Type B pancreatic cell (in vitro differentiated cells): ENCODE measurements at places on chromosomes 2 and 18.

DNA sequence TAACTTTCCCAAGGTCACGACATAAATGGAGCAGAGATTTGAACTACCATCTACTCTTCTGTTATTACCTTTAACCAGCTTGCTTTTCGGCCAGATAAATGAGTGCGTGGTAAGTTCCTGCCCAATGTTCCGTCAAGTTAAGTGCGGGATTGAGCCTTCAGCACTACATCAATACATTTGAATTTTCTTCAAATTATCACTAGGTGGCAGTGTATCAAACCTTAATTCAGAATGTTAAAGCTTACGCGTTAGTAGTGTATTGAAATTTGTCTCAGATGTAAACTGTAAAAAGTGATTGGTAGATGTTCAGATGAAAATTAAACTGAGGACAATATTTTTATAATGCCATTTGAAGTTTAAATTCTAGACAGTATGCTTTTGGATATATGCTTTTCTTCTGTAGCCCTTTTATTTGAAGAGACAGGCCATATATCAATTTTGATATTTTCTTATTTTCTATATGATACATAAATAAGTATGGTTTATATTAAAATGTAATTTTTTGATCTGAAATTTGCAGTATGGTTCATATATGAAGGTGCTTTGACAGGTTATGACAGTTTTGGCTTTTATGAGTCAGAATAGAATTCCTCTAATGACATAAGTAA, 681.3 kb downstream of the ADCYAP1 start:
- no peak for DNase-seq

DNA sequence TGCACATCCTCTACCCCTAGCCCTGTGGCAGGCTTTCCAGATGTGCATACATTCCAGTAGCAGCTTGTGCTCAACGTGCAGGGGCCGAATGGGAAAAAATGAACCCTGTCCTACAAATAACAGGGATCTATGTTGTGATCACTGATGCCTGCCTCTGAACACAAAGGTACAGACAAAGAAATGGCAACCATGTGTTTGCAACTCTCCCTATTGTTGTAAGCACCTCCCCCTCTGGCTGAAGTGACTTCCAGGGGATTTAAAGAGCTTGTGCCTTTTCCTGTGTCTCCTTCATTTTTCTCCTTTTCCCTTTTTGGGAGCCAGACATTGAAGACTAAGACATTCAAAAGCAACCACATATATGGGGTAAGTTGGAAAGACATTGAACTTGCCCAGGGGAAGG, 21.6 kb downstream of the ARHGAP25 start:
- DNase-seq: no peak

GRCh38 chr2:239646184-239646583, 245.4 kb upstream of the HDAC4 start:
- no peak for DNase-seq

- DNase-seq: no peak
These were observed 105.4 kb downstream of the DYM start for GRCh38 chr18:49355028-49355427.

GRCh38 chr2:129606496-129607270, 372.8 kb upstream of the RAB6C start:
- no peak for DNase-seq

GRCh38 chr18:49728542-49728941, 84.8 kb downstream of the ACAA2 start:
- no peak for DNase-seq

DNA sequence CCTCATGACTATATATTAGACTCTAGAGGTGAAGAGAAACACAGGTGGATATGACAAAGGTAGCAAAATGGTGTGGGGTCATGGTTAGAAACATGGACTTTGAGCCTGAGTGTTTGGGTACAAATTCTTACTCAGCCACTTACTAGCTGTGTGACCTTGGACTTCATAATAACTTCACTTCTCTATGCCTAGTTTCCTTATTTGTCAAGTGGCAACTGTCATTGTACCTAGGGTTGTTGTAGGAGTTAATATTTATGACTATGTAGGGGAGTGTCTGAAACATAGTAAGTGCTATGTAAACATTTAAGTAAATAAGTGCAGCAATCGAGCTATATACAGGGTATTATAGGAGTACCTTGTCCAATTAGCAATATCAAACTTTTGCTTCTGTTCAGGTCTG, 49.7 kb upstream of the RAPH1 start:
- DNase-seq: no peak

- DNase-seq: no peak
These were observed 10.9 kb downstream of the CERS6 start for GRCh38 chr2:168466834-168467565.

- DNase-seq: no peak
These were observed 844 bp upstream of the MPV17 start for GRCh38 chr2:27323596-27324285.

DNA sequence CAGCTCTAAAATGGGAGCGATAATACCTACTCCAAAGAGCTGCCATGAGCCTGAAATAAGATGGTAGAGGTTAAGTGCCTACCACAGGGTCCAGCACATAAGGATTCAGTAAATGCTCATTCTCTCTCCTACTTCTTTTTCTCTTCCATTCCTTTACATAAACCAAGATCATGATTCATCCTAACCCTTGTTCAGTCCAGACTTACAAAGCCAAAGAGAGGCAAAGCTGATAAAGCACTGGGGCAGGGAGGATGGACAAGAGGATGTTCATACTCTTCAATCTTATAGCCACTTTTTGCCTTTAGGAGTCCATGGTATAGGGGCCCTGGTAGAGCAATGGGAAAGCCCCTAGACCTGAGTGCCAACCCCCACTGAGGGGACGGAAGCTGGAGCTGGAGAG, 75.6 kb upstream of the PKDCC start:
- no peak for DNase-seq
